Retina (tissue), 1 donor: ENCODE measurements at places on chromosomes 1 and 21.

DNA sequence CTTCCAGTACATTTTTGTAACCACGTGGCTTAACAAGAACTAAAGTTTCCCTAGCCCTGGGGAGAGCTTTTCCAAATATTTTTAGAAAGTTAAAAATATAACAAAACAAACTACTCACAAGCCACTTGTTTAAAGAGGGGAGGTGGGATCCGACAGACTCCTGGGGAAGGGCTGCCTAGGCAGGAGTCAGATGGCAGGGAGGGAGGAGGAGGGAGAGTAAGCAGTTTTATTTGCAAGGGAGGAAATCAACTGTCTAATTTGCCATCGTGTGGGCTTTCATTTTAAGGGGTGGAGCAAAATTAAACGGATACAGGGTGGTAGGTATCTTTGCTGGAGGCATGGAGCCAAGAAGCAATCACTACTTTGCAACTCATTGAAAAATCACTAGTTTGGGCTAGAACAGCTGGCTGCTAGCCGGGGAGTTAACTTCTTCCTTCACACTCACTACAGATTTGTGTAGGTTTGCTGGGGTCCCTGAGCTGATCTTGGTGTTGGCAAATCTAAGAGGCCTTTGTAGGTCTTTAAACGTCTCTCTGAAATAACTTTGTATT, 8.8 kb downstream of the BARHL2 start:
- DNase-seq, result peak; percentile 31

GRCh38 chr1:170284512-170284911, 138.8 kb downstream of the NTMT2 start:
- DNase-seq, result peak; percentile 6

DNA sequence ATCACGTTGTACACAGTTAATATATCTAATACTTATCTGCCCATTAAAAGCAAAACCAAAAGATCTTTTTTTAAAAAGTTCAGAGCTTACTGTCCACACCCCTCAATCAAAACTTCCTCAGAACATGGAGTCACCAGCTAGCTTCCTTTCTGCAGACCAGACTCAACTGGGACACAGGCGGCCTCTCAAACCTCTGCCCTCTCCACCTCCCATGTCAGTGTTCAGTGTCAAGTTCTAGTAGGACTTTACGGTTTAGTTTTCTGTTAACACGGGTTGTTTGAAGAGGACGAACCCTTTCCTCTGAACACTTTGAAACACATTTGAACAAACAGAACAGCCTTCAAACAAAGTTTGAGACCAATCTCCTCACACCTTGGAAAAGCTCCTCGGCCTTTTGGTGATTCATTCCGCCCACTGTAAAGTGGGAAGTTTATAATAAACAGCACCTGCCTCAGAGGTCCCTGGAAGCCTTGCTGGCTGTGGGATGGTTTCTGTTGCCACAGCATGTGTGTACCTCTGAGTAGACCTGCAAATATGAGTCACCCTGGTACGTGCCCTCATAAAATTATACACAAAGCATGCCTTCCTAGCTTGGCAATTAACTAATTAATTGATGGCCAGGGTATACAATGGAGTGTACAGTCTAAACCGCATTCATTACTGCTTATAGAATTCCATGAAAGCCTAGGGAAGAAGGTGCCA, 48.4 kb upstream of the SIPA1L2 start:
- DNase-seq, result no peak

GRCh38 chr1:106680216-106680615, 376.3 kb upstream of the PRMT6 start:
- DNase-seq, result no peak

GRCh38 chr1:101128846-101129245, 103.3 kb upstream of the DPH5 start:
- DNase-seq, result no peak
